NCI-H2081 treated with DMSO at 0.1 percent for 48 hours (cell line): ENCODE measurements at places on chromosomes 16 and 17.

- no peak for DNase-seq
Measured at GRCh38 chr16:84443166-84443802, 61.2 kb downstream of the MEAK7 start.

DNA sequence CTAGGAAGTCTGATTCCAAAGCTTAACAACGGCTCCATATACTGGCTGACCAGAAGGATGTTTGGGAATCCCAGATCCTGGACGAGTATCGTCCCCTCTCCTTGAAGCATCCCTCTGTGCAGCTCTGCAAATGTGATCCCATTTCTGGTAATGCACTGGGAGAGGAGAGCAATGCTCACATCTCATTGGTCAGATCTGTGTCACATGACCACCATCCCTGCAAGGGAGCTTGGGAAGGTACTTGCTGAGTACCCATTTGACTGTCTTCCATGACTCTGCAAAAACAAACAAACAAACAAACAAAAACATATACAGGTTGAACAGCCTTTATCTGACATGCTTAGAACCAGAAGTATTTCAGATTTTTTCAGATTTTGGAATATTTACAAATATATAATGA, 41.9 kb upstream of the KDM8 start:
- no peak for DNase-seq

- no peak for DNase-seq
Measured at GRCh38 chr16:15829460-15829859, 27.4 kb downstream of the MYH11 start.

- no peak for DNase-seq
Measured at GRCh38 chr17:59332749-59333377, 1.4 kb downstream of the YPEL2 start.
